ENCODE measurements at places on chromosomes 2 and 18.

DNA sequence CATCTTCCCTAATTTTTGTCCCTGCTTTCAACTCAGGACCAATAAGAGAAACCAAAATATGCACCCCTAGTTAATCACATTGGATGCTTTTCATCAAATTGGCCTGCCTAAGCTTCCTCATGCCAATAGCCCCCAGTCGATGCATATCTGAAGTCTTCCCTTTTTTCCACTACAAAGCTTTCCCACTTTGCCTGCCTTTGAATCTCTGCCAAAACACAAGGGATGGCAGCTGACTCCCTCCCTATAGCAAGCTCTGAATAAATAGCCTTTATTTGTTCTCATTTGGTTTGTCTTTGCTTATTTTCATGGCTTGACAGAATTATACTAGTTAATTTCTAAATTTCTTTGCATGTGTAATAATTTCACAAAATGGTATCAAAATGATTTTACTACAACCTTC is 621.2 kb downstream of the MBD2 start:
- no peak for DNase-seq

DNA sequence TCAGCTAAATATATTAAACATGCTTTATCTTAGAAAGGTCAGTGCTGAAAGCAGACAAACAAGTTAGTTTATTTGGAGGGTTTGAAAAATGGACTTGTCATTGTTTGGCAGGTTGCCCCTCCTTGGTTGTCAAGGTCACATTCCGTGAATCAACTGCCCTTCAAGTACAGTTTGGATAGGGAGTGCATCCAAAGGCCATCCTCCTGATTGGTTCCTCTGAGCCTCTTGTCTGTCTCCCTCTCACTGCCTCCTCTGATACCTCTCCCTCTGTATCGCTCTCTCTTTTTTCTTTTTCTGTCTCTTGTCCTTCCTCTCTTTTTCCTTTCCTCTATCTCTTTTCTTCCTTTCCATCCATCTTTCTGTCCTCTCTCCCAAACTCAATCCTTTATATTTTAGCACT is 5.4 kb downstream of the ITGAV start:
- DNase-seq, result no peak

GRCh38 chr18:45222180-45222579 is 393.1 kb upstream of the SLC14A2 start:
- DNase-seq, result no peak

GRCh38 chr2:196337208-196337953 is 166.0 kb upstream of the STK17B start:
- DNase-seq, result no peak

GRCh38 chr2:158546412-158547144 is 89.8 kb downstream of the PKP4 start:
- no peak for DNase-seq

- DNase-seq, result no peak
Measured at GRCh38 chr18:28995319-28995718, 818.4 kb upstream of the CDH2 start.

GRCh38 chr2:165161510-165161909 is 42.3 kb downstream of the SCN3A start:
- DNase-seq, result no peak

- DNase-seq, result no peak
Measured at GRCh38 chr18:47331026-47331425, 79.6 kb upstream of the SKOR2 start.

DNA sequence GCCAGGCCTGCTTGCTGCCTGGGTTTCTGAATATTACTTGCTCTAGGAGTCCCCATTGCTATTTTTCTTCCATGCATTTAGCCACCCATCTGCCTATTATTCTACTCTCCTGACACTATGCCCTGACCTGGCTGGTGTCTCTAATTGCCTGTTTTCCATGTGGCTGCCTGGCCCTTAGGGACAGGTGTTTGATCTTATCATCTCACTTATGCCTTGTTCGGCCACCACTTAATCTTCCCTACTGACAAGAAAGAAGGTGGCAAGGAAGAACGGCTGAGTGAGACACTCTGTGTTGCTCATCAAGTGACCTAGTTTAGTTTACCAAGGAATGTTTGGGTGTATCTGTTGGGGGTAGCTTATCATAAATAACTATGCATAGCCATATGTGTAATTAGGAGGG is 50.4 kb upstream of the RAPH1 start:
- DNase-seq, result no peak

DNA sequence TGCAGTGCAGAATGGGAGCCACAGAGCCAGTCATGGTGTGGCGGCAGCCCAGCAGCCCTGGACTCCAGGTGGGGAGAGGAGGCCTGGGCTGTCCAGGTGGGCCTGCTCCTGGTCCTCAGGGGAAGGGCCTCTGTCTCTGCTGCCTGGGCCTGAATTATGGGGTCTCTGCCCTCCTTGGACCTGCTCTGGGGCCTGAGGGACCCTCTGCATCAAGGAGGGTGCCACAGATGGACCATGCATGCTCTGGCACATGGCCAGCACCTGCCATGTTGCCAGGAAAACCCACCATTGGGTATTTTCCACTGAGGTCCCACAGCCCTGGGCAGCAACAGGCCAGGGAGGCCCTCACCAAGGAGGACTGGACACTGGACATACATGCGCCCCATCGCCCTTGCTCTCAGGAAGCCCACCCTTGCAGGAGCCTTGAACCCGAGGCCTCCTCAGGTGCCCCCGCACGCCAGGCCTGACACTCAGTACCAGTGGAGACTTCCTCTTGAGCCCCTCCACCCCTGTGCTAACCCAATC is 107.1 kb downstream of the NDUFA10 start:
- DNase-seq, result no peak

- DNase-seq, result no peak
Measured at GRCh38 chr18:24630346-24630880, 170.0 kb downstream of the HRH4 start.

GRCh38 chr2:229870903-229871656 is 50.7 kb downstream of the TRIP12 start:
- DNase-seq, result no peak

GRCh38 chr2:74706741-74707140 is 52.7 kb downstream of the SEMA4F start:
- no peak for DNase-seq

DNA sequence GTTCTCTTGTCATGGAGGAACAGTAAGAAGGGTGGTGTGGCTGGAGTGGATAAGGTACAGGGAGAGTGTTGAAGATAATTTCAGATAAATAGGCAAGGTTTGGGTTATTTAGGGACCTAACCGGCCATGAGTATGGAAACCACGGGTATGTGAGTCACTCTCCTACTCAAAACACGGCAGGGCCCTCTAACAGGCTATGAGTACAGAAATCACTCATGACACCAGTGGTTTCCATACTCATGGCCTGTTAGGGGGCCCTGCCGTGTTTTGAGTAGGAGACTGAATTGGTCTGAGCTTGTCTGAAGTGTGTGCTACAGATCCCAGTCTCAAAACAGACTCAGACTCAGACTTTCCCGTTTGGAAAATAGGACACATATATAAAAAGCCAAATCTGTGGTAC is 428.4 kb upstream of the HNMT start:
- no peak for DNase-seq

- DNase-seq, result no peak
Measured at GRCh38 chr18:46060359-46060841, 11.7 kb downstream of the PSTPIP2 start.

GRCh38 chr2:219514836-219515235 is 554 bp downstream of the ASIC4 start:
- DNase-seq, result no peak

DNA sequence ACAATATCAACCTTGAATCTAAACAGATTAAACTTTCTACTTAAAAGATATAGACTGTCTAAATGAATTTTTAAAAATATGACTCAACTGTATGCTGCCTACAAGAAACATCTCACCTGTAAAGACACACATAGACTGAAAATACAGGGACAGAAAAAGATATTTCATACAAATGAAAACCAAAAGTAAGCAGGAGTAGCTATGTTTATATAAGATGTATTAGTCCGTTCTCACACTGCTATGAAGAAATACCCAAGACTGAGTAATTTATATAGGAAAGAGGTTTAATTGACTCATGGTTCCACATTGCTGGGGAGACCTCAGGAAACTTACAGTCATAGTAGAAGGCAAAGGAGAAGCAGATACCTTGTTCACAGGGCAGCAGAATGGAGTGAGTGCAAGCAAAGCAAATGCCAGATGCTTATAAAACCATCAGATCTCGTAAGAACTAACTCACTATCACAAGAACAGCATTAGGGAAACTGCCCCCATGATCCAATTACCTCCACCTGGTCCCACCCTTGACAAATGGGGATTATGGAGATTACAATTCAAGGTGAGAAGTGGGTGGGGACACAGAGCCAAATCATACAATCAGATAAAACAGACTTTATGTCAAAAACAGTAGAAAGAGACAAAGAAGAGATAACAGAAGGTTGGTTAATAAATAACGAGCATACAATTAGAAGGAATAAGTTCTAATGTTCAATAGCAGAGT is 214.4 kb upstream of the SLC39A10 start:
- no peak for DNase-seq

DNA sequence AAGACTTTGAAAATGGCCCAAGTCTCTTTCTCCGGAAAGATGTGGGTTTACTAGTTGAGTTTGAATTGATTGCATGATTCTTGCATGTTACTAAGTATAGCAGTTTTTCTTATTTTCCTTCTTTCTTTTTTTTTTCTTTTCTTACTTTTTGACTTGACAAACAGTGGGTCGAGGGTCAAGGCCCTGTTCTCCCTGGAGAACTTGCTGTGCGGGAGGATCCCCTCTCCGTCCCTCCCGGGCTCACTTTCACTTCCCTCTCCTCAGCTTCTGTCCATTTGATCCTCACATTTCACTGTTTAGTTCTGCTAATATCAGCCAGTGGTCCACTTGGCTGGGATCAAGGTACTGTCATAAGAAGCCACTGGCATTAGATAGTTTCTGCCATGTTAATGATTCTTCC is 767.4 kb downstream of the TDRD15 start:
- DNase-seq, result no peak
